ENCODE measurements at places on chromosomes 3 and 15.

- DNase-seq = no peak
These were observed 600.3 kb downstream of the GBE1 start for GRCh38 chr3:81161100-81161499.

DNA sequence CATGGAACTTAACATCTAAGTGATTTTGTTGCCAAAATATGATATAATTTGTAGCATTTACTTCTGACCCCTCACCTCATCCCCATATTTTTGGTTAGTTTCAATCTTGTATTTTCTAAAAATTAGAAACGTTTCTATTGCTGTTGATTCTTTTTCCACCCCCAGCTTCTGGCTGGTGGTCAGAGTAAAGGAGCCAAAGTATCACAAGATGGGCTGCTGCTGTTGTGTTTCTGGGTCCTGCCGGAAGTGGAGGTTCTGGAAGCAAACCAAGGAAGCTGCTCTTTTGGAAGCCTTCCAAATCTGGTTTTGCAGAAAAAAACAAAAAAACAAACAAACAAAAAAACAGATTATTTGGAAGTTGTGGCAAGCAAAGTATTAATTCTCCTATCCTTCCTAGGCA lies 221.1 kb upstream of the P2RY1 start:
- DNase-seq = no peak

DNA sequence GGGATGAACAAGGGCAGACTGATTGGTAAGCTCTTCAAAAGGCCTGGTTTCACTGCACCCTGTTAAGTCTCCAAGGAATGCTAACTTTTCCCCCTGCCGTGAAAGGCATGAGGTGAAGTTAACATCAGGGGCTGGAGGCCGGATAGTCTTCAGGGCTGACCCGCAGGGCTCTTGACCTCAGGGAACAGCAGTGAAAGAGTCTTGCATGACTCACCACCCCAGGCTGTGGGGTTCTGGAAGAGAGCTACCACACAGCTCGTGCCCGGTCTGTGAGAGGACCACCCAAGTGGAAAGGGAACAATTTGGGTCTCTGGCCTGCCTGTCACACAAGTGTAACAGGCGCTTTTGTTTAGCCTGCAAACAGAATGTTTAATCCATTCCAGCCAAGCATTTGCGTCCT lies 504.9 kb downstream of the EDEM1 start:
- DNase-seq = no peak

DNA sequence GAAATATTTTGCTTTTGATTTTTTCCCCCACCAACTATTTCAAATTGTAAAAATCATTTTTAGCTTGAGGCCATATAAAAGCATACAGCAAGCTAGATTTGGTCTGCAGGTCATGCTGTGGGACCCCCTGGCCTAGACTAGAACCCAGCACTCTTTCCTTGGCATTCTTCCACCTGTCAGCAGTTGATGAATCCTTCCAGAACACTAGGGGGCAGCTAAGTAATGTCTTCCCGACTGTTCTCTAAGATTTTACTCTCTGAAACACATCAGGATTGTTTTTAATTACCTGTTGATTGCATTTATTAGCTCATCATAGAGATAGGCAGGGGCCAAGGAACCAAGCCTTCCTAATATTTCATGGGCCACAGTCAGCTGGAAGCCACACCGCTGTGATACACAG lies 174.5 kb downstream of the CACNA1D start:
- no peak for DNase-seq

- peak; percentile 89 for DNase-seq
These were observed 212.5 kb downstream of the OSBPL10 start for GRCh38 chr3:31768479-31769125.

- no peak for DNase-seq
These were observed 247.3 kb upstream of the CHRM5 start for GRCh38 chr15:33720952-33721351.

- DNase-seq = no peak
These were observed 9.2 kb downstream of the FYCO1 start for GRCh38 chr3:45986303-45986982.

GRCh38 chr15:79212589-79213157 lies 69.8 kb upstream of the ANKRD34C start:
- DNase-seq = peak; percentile 67

DNA sequence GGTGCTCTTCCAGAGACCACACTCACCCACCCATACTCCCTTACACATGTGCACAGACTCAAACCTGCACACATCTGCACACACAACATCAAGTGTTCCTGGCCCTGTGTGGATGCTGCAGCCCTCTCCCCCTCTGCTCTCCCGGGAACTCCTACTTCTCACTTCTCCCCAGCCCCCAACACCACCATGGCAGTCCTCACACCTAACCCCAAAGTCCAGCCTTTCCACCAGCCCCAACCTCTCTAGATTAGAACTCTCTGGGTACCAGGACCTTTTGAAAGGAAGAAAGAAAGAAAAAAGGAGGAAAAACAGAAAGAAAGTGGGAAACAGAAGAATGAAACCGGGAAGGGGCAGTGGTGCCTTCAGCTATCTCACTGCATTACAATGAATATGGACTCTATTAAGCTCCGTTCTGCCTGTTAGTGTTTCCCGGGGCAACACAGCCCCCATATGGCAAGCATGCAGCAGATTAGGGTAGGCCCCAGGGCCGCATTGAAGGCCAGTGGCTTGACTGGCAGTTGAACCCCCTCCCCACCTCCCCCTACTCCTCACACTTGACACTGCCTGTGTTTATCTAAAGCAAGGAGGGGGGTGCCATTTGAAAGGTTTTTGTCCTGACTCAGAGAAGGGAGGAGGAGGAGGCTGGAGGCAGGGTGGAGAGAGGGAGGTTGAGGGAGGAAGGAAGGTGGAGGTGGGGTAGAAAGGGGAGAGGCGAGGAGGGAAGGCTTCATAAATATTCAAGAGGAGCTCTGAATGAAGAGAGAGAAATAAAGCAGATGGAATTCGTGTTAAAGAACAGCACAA lies 30.1 kb downstream of the BOC start:
- DNase-seq = peak; percentile 94

GRCh38 chr15:25178835-25179672 lies 224.3 kb downstream of the SNRPN start:
- DNase-seq = no peak

GRCh38 chr3:3586843-3587646 lies 212.2 kb upstream of the LRRN1 start:
- DNase-seq = peak; percentile 64

DNA sequence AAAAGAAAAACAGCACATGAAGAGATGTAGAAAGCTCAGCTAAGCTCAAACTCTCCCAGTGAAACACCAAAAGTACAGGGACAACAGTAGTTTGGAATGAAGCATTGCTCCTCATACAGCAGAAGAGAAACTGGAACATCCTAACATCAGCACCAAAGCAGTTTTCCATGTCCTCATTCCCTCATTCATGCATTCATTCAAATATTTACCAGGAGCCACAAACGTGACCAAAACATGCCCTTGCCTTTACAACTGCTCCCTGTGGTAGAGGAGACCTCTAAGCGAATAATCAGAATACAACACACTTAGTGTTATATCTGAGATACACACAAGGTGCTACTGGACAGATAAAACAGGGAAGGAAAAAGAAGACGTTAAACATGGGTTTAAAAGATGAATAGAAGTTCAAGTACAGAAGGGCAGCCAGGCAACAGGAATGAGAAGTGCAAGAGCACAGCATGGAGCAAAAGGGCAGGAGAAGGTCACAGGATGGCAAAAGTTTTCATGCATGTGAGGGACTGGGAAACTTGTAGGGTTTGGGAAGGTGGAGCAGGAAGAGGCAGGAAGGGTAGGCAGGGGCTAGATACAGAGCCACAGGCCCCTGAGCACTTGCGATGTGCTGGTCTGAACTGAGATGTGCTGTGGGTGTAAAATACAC lies 58.5 kb upstream of the LMCD1 start:
- DNase-seq = peak; percentile 37

DNA sequence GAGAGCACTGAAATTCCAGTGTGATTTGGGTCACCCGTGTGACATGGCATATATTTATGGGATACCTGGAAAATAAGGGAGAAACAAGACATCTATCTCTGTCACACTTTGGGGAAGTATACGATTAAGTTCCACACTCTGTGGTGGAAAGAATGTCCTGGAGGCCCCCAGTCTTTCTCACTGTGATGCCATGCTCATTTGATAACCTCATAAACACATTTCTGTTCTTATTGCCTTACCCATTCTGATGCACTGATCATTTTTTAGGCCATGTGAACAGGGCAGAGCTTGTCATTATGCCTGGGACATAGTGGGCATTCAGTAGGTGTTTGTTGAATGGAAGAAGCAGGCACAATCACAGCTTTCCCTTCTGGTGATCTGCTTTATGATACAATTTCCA lies 349.4 kb upstream of the TPRG1 start:
- no peak for DNase-seq

DNA sequence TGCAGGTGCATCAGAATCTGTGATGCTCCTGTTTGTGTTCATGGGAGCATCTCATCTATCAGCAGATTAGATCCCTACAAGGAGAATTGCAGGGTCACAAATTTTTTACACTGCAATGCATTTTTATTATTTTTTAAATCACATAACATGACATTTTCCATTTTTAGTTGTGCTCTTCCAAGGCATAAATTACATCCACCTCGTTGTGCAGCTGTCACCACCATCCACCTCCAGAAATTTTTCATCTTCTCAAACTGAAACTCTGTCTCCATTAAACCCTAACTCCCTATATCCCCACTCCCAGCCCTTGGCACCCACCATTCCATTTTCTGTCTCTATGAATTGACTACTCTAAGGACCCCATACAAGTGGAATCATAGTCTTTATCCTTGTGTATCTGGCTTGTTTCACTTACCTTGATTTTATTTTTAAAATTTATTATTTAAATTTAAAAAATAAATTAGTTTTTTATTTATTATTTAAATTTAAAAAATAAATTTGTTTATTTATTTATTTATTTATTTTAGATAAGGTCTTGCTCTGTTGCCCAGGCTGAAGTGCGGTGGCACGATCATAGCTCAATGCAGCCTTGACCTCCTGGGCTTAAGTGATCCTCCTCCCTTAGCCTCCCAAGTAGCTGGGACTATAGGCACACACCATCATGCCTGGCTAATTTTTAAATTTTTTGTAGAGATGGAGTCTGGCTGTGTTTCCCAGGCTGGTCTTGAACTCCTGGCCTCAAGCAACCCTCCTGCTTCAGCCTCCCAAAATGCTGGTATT lies 47.7 kb downstream of the FBLN2 start:
- DNase-seq = no peak

DNA sequence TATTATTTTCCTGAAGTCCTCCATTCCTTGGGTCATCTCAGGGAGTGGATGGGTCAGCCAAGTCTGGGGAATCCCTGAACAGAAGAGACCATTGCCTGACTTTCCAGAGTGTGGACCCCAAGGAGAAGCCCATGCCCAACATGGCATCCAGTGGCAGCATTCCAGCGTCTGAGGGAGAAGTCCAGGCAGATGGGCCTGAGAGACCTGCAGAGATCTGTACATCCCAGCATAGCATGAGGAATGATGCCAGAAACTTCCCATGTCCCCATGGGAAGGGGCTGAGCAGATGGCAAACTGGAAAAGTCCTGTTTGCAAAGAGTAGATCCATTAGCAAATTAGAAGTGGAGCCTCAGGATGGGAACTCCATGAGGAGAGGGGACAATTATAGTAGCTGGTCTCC lies 17.6 kb upstream of the COLQ start:
- DNase-seq = no peak

DNA sequence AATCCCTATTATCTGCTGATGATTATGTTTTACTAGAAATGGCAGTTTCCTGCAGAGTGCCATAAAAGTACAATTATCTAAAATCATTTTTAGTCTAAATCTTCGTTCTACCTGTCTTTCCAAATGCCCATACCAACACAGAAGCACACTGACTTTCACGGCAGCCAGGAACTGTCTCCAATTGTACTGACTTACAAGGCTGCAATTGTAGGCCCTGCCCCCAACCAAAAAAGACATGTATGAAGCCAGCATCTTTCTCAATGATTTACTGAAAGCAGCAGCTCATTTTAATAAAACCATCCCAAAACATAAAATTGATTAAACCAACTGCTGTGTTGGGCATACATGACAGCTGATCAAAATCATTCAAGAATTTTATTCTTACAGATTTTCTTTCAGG lies 119.0 kb downstream of the TBC1D5 start:
- DNase-seq = no peak

GRCh38 chr15:91861223-91861622 lies 7.7 kb downstream of the SLCO3A1 start:
- DNase-seq = no peak

DNA sequence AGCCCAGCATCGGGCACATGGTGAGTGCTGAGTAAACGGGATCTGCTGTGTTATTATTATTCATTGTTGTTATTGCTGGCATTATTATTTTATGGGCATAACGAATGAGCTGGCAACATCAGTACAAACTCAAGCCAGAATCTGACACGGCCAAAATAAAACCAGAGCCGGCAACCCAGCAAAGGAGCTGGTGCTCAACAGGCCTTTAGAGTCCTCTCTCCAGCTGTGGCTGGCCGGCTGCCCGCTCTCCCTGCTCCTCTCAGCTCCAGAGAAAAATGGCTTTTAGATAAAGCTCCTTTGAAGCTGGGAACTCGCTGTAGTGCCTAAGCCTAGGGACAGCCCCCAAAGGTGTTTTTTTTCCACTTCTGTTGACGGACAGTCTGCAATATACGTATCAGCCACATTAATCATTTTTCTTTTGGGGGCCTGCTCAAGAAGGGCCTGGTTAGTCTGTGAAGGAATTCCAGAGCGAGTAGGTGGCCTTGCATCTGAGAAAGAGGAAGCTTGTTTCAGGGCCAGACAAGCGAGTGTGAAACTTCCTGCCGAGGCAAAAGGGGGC lies 193.9 kb upstream of the UBE2E1 start:
- peak; percentile 33 for DNase-seq

DNA sequence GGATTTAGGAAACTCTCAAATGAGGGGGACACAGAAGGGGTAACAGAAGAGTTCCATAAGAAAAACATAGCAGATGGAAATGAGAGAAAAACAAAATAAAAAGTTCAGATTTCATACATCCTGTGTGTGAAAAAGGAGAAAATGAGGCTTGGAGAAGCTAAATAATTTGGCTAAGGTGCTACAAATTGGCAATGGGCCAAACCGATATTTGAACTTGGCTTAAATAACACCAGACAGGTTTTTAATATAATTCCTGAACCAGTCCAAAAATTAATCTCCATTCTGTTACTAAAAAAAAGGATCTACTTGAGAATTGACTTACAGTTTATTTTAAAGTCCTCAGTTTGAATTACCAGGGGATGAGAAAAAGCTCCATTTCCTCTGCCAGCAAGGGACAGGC lies 342.9 kb upstream of the DPH6 start:
- no peak for DNase-seq
